ENCODE measurements at places on chromosomes 11 and 22.

DNA sequence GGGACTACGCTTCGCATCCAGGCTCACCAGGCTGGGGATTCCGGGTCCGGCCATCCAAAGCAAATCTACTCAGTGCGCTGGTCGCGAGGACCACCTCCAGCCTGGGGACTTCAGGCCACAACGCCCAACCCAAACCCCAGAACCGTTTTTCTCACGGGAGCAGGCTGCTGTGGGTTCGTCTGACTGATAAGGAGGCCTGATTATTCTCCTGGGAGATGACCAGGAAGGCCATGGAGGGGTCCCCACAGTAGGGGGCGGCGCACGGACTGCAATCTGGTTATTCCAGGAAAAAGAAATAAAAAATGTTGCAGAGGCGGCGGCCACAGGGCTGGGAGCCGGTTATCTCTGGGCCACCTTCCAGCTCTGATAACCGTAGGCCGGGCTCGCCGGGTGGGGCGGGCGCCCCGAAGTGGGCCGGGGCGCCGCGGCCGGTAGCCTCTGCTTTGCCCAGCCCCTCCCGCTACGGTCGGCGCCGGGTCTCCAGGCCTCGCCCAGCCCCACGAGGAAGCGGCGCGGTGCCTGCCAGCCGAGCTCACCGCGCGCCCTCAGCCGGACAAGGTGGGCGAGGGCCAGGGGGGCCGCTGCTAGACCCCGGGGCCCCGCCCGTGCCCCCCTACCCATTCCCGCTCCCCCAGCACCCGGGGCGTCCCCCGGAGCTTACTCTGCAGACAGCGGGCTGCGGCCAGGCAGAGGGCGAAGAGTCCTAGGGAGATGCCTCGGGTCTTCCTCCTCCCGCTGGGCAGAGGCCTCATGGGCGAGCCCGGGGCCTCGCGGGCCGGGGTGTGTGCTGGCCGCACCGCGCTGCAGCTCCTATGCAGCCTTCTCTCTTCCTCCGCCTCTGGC, 446 bp downstream of the VSTM5 start:
- DNase-seq = peak; percentile 24

- DNase-seq = no peak
Measured at GRCh38 chr22:40526960-40527359, 109.6 kb downstream of the MRTFA start.

DNA sequence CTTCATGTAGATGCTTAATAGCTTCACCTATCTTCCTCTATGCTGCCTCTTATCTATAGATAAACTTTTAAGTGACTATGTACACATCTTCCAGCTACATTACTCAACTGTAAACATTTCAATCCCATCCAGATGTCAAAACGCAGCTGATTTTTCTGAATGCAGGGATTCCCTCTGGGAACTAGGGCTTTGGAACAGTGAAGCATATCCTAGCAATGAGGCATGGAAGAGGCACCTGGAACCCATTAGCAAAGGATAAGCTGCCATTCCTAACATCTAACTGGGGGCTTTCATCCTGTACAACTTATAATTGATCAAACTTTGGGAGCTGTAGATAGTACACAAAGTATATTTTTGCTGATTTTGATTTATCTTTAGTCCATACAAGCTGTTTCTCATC, 40.8 kb upstream of the OPCML start:
- DNase-seq = no peak

- no peak for DNase-seq
Measured at GRCh38 chr22:29718949-29719898, 579 bp upstream of the CABP7 start.

DNA sequence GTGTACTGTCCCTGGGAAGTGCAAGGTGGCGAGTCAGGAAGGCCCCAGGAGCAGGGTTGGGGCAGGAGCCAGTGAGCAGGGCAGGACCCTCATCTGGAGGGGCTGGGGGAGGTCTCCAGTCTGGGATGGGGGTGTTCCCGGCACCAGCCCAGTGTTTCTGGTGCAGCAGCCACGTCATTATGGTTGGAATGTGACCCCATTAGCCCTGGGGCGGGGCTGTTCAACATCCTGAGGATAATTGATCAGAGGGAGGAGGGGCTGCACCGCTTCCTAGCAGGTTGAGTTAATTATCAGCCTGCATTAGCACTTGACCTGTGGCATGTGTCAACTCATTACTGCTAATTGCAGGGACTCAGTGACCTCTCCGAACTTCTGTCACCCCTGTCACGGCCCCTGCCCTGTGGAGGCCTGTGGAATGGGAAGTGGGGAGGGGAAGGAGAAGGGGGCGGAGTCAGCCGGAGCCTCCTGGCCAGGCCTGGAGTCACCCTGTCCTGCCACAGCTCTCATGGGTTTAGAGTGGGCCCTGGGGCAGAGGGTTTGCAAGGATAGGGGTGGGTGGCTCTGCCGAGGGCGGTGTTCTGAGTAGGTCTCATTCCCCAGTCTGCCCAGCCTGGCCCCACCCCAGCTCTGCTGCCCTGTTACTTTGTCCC, 52.8 kb upstream of the CCDC188 start:
- DNase-seq = peak; percentile 25

- DNase-seq = no peak
Measured at GRCh38 chr11:65742353-65742752, 21.8 kb upstream of the RNASEH2C start.

- DNase-seq = no peak
Measured at GRCh38 chr22:19118329-19118880, 3.8 kb downstream of the DGCR2 start.

- DNase-seq = peak; percentile 55
Measured at GRCh38 chr11:111698852-111699559, 67.2 kb downstream of the PPP2R1B start.

DNA sequence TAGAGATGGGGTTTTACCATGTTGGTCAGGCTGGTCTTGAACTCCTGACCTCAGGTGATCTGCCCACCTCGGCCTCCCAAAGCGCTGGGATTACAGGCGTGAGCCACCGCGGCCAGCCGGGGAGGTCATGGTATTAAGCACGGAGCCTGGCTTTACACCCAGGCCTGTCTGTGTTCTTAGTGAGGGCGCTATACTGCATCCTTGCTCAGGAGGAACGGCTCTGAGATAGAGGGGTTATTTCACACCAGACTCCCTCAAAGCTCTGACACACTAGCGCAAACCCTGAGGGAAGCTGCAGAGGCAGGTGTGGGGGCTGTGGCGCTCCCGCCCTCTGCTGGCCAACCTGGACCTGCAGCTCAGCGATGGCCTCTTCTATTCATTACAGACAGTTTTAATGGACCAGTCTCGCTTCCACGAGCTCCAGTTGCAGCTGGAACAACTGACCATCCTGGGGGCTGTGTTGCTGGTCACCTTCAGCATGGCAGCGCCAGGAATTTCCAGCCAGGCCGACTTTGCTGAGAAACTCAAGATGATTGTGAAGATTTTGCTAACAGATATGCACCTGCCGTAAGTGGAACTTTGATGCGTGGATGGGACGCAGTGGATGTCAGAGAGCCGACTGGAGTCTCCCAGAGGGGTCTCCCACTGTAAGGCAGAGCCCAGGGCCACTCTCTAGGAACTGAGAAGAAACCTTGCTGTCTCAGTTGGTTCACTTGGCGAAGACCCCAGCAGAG, 26.2 kb downstream of the TCP11L1 start:
- peak; percentile 50 for DNase-seq

GRCh38 chr22:30891781-30892180, 76.8 kb downstream of the MORC2 start:
- DNase-seq = no peak

DNA sequence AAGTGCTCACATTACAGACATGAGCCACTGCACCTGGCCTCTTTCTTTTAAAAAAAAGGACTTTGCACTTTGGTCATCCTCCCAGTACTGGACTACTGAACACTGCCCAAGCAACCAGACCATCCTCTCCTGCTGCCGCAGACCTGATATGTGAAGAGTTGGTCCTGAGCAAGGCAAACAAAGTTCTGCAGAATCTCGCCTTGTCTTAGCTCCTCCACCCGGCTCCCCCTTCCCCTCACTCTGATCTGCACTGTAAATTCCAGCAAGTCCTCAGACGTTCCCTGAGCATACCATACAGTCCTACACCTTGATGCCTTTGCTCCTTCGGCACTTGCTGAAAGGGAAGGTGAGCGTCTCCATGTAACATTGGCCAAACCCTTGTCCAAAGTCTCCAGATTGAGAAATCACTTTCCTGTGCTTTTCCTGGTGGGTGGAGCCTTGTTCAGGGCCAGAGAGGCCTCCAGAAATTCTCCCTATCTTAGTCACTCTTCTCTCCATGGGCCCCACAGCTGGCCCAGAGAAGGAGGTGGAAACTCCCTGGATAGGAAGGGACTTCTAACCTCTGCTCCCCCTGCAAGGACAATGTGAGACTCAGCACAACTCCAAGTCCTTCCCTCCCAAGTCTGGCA, 47.0 kb upstream of the TIMP3 start:
- DNase-seq = no peak

DNA sequence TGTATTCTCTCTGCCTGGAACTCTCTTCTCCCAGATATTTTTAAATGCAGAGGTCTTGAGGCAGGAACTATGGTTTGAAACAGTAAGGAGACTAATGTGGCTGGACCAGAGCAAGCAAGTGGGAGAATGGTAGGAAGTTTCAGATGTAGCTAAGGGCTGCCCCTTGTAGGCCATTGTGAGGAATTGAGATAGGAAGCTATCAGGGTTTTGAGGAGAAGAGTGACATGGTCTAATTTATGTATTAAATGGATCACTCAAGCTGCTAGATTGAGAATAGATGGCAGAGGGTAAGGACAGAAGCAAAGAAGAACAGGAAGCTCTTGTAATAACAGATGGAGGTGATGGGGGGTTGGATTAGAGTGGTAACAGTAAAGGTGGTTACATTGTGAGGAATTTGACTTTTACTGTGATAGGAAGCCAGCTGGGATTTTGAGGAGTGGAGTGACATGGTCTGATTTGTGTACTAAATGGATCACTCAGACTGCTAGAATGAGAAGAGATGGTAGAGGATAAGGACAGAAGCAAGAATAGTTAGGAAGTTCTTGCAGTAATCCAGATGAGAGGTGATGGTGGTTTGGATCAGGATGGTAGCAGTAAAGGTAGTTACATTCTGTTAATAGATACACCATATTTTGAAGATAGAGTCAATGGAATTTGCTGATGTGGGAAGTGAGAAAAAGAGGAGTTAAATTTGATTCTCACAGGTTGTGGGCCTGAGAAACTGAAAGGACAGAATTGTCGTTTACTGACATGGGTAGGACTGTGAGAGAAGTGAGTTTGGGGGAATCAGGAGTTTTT, 63.0 kb downstream of the HIPK3 start:
- no peak for DNase-seq

GRCh38 chr22:35594686-35595085, 22.4 kb downstream of the MB start:
- DNase-seq = no peak

DNA sequence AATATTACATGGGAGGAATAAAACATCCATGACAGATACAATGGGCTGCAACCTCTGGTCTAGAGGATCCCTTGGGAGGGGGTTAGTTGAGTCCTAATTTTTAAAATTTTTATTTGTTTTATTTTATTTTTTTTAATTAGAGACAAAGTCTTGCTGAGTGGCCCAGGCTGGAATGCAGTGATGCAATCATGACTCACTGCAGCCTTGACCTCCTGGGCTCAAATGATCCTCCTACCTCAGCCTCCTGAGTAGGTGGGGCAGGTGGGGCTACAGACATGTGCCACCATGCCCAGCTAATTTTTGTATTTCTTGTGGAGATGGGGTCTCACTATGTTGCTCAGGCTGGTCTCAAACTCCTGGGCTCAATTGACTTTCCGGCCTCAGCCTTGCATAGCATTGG, 43.1 kb downstream of the FDX1 start:
- peak; percentile 40 for DNase-seq

GRCh38 chr11:78256962-78257361, 68.2 kb downstream of the USP35 start:
- DNase-seq = peak; percentile 64

DNA sequence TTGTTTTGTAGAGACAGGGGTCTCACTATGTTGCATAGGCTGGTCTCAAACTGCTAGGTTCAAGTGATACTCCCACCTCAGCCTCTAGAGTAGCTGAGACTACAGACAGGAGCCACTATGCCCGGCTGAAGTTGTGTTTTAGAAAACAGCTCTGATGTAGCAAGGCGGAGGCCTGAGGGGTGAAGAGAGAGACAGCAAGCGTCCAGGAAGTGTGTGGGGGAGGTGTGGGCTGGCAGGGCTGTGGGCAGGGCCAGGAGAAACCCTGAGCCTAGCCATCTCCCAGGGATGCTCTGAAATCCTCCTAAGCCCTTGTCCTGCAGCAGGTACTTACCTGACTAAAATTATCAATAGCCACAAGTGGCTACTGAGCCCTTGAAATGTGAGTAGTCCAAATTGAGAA, 16.1 kb upstream of the RPS3 start:
- no peak for DNase-seq

GRCh38 chr22:26956371-26956770, 299.0 kb downstream of the MIAT start:
- DNase-seq = no peak

GRCh38 chr11:73391665-73392064, 15.5 kb downstream of the RELT start:
- no peak for DNase-seq

GRCh38 chr11:2130881-2131352, 8.3 kb downstream of the IGF2 start:
- DNase-seq = no peak

GRCh38 chr11:6667733-6668374, 12.2 kb upstream of the DCHS1 start:
- DNase-seq = peak; percentile 58

DNA sequence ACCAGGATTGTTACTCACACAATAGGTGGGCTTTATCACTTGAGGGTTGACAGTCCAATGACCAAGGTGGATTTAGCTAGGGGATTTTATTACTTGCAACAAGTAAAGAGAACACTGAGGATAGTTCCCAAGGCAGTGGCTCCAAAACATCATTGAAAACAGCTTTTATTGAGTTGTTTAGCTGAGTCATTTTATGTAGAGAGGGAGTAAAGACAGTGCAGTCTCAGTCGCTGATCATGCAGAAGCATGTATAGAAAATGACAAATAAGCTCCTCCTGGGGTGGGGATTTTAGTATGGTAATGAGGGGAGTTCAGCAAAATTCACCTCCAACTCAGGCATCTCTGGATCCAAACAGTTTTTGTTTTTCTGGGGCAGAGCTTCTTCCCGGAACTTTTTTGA, 163.0 kb upstream of the CCDC179 start:
- no peak for DNase-seq

- DNase-seq = no peak
Measured at GRCh38 chr11:124930799-124931198, 5.0 kb downstream of the HEPACAM start.

DNA sequence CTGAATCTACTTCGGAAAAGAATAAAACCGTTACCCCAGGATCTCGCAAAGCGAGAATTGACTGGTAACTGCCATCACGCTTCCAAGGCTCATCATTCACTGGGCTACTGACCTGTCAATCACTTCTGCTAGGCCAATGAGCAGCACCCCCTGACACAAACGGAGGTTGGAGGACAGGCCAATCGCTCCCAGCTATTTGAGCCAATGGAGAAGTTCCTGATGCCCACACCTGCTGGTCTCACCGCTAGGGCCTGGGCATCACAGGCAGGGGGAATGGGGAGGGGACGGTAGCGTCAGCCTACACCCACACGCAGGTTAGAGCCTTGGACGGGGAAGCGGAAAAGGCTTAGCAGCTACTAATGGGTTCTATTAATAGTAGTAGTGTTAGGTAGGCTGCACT, 56.7 kb upstream of the CHST1 start:
- DNase-seq = no peak

Measured in HCEC 1CT (cell line).